Central memory CD4-positive, alpha-beta T cell (primary cell): ENCODE measurements at places on chromosomes 4 and X.

GRCh38 chr4:15024386-15024785, 22.1 kb downstream of the CPEB2 start:
- no peak for DNase-seq

DNA sequence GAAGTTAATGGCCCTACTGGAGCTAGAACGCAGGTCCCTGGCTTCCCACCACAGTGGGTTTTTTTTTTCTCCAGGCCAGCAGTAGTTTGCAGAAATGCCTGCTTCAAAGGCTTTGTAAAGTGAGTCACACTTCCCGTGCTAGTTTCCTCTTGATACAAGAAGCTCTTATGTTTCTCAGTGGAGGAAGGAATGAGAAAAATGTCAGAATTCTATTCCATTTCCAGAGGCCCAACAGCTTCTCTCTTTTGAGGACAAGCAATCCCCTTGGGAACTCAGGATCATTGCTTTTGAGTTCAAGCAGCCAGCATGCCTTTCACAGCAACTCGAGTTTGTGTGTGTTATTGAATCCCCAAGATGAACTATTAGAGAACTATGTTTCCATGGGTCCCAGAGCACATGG, 134.3 kb downstream of the GUCY2F start:
- DNase-seq = no peak

DNA sequence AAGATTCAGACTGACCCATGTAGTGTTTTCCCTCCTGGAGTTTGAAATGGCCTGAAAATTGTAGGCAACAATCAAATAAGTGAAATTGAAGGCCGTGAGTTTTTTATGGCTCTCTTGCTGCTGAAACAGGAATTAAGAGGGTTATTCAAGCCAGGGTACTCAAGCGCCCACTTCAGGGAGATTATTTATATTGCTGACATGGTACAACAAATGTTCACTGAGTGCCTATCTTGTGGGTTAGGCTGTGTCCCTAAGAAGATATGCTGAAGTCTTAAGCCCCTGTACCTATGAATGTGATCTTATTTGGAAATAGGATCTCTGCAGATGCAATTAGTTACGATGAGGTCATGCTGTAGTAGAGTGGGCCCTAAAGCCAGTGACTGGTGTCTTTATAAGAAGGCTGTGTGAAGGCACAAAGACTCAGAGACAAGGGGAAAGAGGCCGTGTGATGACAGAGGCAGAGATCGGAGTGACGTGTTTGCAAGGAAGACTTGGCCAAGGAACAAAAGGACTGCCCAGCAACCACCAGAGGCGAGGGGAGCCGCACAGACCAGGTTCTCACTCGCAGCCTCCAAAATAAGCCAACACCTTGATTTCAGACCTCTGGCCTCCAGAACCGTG, 72.9 kb downstream of the MED28 start:
- no peak for DNase-seq

DNA sequence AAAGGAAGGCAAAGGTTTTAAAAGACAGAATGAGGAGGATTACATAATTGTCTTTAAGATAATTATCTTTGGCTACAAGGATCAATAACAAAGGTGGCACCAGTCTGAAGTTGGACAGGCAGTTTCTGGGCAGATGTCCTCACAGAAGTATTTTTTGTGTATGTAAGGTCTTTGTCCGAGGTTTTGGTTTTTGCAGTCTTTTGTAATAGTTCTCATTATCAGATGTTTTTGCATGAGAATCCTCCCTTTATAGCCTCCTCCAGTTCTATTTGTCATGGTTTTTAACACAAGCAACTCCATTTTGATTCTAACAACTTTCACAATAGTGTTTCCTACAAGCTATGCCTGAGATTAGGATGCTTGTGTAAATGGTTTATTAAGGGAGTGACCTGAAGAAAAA, 286.2 kb downstream of the IL1RAPL2 start:
- DNase-seq = no peak

- DNase-seq = no peak
These were observed 27.5 kb downstream of the OR13H1 start for GRCh38 chrX:131571348-131571747.

- peak; percentile 77 for DNase-seq
These were observed 186.5 kb upstream of the RPL34 start for GRCh38 chr4:108433832-108434231.

GRCh38 chr4:98994474-98995182, 893 bp upstream of the METAP1 start:
- DNase-seq = peak; percentile 3

- no peak for DNase-seq
These were observed 14.7 kb upstream of the EPGN start for GRCh38 chr4:74293558-74293957.

DNA sequence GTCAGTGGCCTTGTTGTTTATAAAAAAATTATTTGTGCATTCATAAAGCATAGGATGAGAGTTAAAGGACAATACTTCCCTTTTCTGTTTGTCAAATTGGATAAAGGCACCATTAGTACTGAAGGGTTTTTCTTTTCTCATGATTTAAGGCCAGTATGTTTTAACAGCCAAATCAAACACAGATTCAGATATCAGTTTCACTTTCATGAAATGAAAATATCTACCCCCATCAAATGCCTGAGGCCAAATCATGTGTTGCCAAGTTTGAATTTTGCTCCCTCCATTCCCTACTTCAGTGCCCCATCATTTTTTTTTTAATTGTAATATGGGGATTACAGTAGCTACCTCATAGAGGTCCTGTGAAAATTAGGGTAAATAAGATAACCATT, 745.9 kb downstream of the RPA4 start:
- DNase-seq = no peak

- DNase-seq = no peak
These were observed 90.9 kb downstream of the COMMD8 start for GRCh38 chr4:47372561-47372960.

- DNase-seq = no peak
These were observed 83.6 kb upstream of the LNX1 start for GRCh38 chr4:53674903-53675302.

- DNase-seq = no peak
These were observed 99.3 kb upstream of the GRIA3 start for GRCh38 chrX:123084797-123085196.

DNA sequence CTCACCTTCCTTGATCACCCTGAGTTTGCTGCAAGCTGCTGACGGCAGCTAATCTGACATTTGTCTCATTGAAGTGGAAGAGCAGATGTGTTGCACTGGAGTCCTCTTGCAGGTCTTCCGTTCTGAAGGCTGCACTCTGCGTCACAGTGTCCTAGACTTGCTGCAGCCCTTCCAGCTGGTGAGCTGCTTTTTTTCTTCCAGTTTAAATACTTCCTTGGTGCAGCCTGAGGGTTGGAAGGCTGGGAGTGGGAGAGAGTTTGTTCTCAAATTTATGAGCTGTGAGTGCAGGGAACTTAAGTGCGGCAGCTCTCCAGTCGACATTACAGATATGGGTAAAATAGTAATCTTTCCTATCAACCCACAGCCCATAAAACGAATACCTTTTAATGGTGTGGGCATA, 303.6 kb upstream of the FAT1 start:
- no peak for DNase-seq

- no peak for DNase-seq
These were observed 18.3 kb downstream of the ZNF518B start for GRCh38 chr4:10438924-10439323.

GRCh38 chr4:77007358-77008230, 58.0 kb downstream of the SEPTIN11 start:
- peak; percentile 28 for DNase-seq

- DNase-seq = no peak
These were observed 102.7 kb upstream of the RBPJ start for GRCh38 chr4:26217961-26218676.

- no peak for DNase-seq
These were observed 114.0 kb downstream of the ENOX2 start for GRCh38 chrX:130788786-130789581.

DNA sequence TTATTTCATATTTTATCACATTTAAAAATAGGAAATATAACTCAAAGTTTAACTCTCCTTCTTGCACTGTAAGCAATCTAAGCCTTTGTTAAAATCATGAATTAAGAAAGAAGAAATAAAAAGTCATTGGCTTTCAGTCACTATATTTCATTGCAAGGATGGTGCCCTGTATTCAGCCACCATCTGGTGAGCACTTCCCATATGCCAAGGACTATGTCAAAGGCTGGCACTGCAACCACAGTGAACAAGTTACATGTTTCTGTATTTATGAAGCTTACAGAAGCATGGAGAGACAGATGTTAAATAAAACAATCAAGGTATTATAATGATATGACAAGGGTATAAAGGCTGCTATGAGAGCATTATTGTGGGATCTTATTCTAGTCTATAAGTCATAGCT, 68.6 kb downstream of the PRKG2 start:
- no peak for DNase-seq

- no peak for DNase-seq
These were observed 49.3 kb upstream of the PHF8 start for GRCh38 chrX:54093571-54093970.

DNA sequence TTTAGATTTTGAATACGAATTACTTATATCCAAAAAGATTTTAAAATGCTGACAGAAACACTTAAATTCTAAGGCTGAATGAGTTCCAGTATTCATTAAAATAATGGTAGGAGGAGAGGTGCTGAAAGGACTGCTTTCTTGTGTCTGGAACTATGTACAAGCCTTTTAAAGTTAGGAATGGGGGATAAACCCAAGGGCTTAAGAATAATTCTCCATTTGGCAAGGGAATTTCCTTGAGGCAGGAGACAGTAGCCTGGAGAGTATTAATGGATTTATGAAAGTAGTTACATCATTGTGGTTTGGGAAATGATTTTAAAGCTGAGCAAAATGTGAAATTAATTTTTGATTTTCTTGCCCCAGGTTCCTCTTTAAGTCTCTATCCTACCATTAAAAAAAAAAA, 266.5 kb upstream of the KCNIP4 start:
- DNase-seq = no peak

DNA sequence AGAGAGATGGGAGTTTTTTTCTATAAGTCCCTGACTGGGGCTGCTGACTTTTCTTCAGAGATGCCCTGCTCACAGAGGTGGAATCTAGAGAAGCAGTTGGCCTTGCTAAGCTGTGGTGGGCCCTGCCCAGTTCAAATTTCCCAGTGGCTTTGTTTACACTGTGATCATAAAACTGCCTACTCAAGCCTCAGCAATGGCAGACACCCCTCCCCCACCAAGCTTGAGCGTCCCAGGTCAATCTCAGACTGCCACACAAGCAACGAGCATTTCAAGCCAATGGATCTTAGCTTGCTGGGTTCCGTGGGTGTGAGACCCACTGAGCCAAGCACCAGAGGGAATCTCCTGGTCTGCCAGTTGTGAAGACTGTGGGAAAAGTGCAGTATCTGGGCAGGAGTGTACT, 199.8 kb upstream of the WDFY3 start:
- DNase-seq = no peak

- no peak for DNase-seq
These were observed 22.3 kb downstream of the COX7B2 start for GRCh38 chr4:46886711-46887110.
